ENCODE measurements at places on chromosomes 3 and 15. TPM values are rescaled to one million over a fixed set of nuclear protein-coding genes. Genes with fewer than 3 reads are reported as not detected.

- DNase-seq = no peak
Observed at GRCh38 chr3:3443482-3443881, 264.0 kb upstream of the CRBN start.

- DNase-seq = no peak
Observed at GRCh38 chr3:169578381-169579024, 85.0 kb downstream of the MECOM start.

GRCh38 chr3:45464336-45465170 lies 76.2 kb downstream of the LARS2 start:
- no peak for DNase-seq

DNA sequence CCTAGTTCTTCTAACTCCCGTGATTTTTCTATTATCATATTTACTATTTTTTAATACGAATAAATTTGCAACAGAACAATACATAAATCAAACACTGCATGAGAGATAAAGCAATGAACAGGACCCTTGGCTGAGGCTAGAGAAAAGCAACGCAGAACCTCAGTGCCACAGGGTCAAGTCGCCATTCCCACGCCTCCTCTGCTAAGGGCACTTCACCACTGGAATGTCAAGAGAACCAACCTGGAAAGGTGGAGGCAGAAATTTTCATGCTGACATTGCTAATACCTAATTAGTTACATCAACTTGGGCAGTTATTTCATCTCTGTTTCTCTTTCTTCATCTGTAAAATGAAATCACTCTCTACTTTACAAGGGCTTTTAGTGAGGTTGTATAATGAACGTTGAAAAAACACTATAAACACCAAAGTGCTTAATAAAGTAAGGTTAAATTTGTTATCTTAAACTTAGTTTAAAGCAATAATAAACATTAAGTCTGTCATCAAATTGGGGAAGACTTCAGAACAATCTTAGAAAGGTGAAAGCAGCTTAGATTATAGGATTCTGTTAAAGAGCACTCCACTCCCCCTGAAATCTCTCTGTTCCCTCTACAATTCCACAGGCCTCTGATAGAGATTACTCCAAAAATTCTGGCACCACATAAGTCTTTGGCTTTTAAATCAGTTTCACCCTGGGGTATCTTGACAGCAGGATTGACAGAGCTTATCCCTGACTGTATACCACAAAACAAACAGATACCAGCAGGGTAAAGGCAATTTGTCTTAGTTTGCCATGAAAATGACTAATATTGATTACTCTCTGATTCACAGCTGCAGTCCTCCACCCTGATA lies 41.9 kb downstream of the PLCH1 start:
- no peak for DNase-seq

DNA sequence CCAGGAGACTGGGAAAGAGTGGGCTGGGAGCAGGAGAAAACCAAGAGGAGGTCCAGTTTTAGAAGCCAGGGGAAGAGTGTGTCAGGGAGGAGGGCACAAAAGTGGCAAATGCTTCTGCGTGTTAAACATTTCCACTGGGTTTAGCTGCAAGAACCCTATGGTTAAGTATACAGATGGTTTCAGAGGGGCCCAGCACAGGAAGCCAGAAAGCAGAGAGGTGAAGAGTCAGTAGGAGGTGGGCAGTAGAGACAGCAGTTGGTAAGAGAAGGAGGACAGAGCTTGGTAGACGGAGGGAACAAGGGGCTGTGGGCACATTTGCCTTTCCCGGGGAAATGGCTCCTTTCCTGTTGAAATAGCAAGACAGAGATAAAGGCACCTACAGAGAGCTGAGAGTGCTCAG lies 133.8 kb downstream of the EPHB1 start:
- DNase-seq = no peak

- no peak for DNase-seq
Observed at GRCh38 chr3:114569186-114569585, 275.4 kb downstream of the TIGIT start.

Gene CCRL2
- 0.88 TPM for total RNA-seq
